Airway epithelial cell (primary cell): ENCODE measurements at places on chromosomes 3 and 15. TPM values are rescaled to one million over a fixed set of nuclear protein-coding genes. Genes with fewer than 3 reads are reported as not detected.

Gene HSPBAP1
- 1.9 and 3.1 TPM in 2 replicates for total RNA-seq

Gene PRICKLE2
- 5.7 and 9.2 TPM in 2 replicates for total RNA-seq

Gene ILDR1
- total RNA-seq, result 1.7 and 1.9 TPM in 2 replicates

Gene TYRO3
- 5.7 and 11.5 TPM in 2 replicates for total RNA-seq

Gene CPN2
- total RNA-seq, result not detected in 2 replicates
